ENCODE measurements at places on chromosomes 7 and 10.
A peak's percentile ranks its signal among the peaks of the same experiment; 100 is the strongest.

DNA sequence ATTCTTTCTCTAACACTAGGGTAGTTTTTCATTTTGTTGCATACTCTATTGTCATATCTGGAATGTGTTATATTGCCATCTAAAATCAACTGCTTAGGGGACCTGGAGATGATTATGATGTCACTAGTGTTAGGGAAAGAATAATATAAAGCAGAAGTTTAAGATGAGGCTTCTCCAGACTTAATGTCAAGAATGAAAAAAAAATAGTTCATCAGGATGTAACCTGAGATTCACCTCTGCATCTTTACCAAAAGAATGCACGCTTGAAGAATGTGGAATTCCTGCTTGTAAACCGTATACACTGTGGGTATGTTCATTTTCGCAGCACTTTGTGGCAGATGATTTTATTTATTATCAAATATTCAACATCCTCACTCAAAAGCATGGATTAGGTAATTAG, 184.6 kb downstream of the ST7 start:
- no peak for DNase-seq

GRCh38 chr7:134037991-134038390, 89.1 kb upstream of the LRGUK start:
- no peak for DNase-seq

GRCh38 chr10:91919651-91920050, 3.9 kb upstream of the BTAF1 start:
- no peak for DNase-seq

GRCh38 chr7:148135116-148135515, 455.4 kb upstream of the C7orf33 start:
- DNase-seq = no peak

DNA sequence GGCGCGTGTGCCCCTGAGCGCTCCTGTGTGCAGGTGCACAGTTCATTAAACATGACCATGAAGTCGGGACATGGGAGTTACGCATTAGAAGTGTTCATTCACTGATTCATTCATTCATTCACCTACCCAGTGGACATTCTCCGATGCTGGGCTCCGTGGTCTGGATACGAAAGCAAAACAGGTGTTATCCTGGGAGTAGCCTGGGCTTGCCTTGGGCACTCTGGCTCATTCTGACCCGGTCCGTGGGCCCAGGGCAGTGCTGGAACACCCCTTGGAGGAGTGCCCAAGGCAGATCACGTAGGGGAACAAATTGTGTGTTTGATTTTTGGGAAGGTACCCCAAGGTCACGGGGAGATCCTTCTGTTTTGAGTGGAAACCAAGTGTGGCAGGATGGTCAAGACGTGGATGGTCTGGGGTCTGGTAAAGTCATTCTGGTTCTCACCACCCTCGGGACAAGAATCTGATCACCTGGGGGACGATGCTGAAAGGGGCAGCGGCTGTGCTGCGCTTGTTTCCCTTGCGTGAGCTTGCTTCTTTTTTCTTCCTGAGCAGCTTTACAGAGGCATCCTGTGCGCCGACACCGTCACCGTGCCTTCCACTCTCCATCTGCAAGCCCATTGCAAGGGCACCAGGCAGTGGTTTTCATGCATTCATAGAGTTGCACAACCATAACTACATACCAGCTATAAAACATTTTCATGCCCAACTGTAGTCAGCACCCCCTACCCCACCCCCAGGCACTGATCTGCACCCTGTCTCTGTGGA, 10.1 kb downstream of the ELFN1 start:
- DNase-seq = no peak

- peak; percentile 54 for DNase-seq
These were observed 20.3 kb upstream of the GIMAP2 start for GRCh38 chr7:150665089-150665748.

GRCh38 chr10:80259405-80259871, 30.0 kb downstream of the MAT1A start:
- no peak for DNase-seq

DNA sequence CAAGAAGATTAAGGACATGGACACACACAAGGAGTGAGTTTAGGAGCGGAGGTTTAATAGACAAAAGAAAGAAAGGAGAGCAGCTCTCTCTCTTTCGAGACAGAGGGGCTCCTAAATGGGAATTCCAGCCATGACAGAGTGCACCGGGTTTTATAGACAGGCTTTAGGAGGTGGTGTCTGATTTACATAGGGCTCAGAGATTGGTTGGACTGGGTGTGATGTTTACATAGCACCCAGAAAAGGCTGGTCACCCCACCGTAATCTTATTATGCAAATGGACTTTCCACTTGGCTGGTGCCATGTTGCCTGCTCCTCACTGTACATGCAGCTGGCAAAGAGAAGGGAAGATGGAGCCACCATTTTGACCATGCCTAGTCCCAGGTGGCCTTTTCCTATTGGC, 28.4 kb upstream of the MRC1 start:
- DNase-seq = no peak

- DNase-seq = no peak
These were observed 343.0 kb upstream of the SEMA3D start for GRCh38 chr7:85529831-85530230.

- no peak for DNase-seq
These were observed 56.0 kb downstream of the UBE2H start for GRCh38 chr7:129896568-129897382.

- no peak for DNase-seq
These were observed 206.1 kb downstream of the POU6F2 start for GRCh38 chr7:39183796-39184195.

DNA sequence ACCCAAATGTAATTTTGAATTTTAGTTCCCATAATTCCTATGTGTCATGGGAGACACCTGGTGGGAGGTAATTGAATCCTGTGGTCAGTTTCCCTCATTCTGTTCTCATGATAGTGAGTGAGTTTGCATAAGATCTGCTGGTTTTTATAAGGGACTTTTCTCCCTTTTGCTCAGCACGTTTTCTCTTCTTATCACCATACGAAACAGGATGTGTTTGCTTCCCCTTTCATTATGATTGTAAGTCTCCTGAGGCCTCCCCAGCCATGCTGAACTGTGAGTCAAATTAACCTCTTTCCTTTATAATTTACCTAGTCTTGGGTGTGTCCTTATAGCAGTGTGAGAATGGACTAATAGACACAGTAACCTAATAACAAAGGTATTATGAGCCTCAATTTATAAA, 36.1 kb upstream of the ZNF736 start:
- DNase-seq = no peak
